Activated T-helper 2 cell treated with anti-CD3 and anti-CD28 coated beads, Interferon-gamma antibody, Interleukin-2, Interleukin-4, amounts not matched to agents 10 μg/mL and 5 μg/mL and 100 μg/mL, durations not matched to agents 14 hours and 24 hours and 36 hours (primary cell): ENCODE measurements at places on chromosomes 2 and 18.

- DNase-seq, result no peak
Observed at GRCh38 chr2:203759690-203760365, 53.4 kb downstream of the CD28 start.

- no peak for DNase-seq
Observed at GRCh38 chr2:231413921-231414476, 18.5 kb downstream of the B3GNT7 start.

DNA sequence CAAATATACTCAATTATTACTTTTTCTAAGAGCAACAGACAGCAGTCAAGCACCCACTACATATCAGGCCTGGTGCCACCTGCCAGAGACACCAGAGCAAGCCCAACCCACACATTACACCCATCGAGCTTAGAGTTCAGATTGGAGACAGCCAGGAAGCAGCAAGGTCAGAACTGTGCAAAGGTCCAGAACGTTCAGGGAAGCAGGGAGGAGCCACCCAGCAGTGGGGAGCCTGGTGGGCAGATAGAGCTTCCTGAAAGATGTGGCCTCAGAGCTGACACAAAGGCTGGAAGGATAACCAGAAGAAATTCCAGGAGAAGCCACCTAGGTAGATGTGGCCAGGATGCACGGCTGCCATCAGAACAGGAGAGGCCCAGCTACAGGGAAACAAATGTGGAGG lies 440.5 kb upstream of the ID2 start:
- no peak for DNase-seq

GRCh38 chr2:140349695-140350094 lies 1569.5 kb upstream of the NXPH2 start:
- no peak for DNase-seq

GRCh38 chr18:23536204-23536603 lies 32.9 kb downstream of the RMC1 start:
- no peak for DNase-seq

GRCh38 chr2:23029111-23029510 lies 355.9 kb upstream of the KLHL29 start:
- DNase-seq, result no peak

DNA sequence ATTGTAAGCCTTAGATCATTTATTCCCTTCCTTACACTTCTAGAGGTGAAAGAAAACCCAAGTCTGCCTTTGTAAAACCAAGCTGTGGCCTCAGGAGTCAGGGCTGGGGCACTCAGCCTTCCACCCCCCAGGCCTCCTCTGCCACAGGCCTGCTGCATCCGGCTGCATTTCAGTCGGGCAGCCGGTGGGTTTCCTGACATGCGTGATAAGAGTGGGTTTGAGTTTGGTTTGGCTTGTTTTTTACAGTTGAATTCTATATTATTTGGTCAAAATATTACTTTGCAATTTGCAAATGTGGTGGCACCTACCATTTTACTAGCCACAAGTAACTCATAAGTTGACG lies 42.4 kb downstream of the ADI1 start:
- DNase-seq, result no peak

GRCh38 chr2:43218702-43219382 lies 7.6 kb downstream of the ZFP36L2 start:
- DNase-seq, result peak; percentile 76

DNA sequence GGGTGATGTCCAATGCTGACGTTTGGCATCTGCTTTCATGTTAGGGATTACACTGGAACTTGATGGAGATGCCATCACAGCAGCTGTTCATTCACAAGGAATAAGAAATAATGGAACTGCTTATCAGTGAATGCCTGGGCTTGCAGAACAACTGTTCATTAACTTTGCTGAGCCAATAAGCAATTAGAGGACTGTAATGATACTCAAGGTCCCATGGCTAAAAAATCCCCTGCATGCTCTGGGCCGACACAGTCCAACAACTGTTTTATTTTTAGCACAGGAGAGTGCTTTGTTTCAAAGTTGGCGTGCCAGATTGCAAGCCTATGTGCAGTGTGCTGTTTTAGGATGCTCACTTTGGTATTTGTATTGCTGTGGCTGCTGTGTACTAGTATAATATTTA lies 408.0 kb upstream of the RGPD4 start:
- no peak for DNase-seq

DNA sequence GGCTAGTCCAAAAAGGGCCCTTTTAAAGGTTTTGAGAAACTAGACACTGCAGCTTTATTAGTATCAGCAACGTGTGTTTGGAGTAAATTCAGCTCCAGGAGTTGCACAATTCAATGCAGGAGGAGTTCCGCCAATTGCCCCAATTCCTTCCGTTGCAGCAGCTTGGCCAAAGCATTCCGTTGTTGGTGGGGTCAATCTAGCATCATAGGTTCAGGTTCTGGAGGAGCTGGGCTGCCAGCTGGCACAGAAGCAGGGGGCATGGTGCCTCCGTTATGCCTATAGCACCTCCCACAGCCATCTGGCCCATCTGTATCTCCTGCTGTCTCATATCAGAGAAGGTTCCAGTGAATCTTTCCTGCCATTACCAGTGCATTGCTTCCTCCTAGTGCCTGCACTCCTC lies 55.4 kb downstream of the REL start:
- DNase-seq, result no peak

- DNase-seq, result no peak
Observed at GRCh38 chr2:101736233-101736632, 38.7 kb downstream of the MAP4K4 start.

- no peak for DNase-seq
Observed at GRCh38 chr18:31983020-31983419, 35.6 kb upstream of the RNF125 start.

DNA sequence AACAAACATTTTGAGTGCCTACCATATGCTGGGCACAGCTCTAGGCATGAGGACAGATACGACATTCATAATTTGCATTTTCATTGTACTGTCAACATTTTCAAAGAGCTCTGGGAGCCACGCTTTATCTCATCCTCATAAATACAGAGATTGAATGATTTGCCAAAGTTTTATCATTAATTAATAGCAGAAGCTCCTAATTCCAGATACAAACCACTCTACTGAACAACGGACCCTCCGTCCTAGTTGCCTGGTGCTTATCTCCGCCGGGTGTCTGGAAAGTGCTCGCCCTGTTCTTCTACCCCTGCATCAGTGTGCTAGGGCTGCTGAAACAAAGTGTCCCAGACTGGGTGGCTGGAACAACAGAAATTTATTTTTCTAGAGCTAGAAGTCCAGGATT lies 23.8 kb downstream of the SERTAD2 start:
- no peak for DNase-seq

DNA sequence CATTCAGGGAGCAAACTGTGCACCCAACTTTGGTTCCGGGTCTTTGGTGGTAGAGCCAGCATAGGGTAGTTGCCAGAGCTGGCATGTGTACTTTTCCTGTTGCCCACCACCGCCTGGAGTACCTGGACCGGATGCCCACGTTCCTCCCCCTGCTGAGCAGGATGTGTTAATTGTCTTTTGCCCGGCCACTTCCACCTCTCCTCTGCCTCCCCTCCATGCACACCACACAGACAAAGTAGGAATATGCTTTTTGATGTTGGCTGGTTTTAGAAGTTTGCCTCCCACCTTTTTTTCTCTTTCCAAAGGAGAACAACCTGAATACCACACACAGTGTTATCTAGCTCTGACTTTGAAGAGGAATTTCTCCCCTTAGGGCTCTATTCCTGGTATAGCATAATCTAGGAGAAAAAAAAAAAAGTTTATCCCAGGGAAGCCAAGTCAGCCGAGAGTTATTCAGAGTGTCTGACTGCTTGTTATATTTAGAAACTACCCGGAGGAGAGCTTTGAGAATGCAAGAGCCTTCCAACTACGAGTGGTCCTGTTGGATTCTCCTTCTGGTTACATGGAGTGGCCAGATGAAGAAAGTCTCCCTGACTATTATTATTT lies 111.9 kb downstream of the SETBP1 start:
- no peak for DNase-seq

GRCh38 chr18:11078491-11078890 lies 70.9 kb downstream of the PIEZO2 start:
- DNase-seq, result no peak

GRCh38 chr2:72027426-72028161 lies 120.1 kb downstream of the CYP26B1 start:
- no peak for DNase-seq

- DNase-seq, result no peak
Observed at GRCh38 chr2:7744827-7745226, 827.6 kb downstream of the RNF144A start.

DNA sequence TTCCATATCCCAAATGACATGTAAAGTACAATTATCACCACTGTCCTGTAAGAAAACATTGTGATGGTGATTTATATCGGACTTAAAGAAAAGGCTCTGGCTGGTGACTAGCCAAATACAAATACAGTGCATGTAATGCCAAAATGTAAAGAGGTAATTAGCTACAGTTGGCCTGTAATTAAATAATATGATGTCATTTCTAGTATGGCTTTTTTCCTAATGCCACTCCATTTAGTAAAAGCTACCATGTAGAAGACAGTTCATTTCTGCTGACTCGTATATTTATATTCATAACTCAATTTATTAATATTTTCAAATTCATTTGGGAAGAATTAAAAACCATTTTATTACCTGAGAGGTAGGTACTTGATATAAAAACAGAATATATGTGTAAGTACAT lies 815.7 kb downstream of the ERBB4 start:
- no peak for DNase-seq

DNA sequence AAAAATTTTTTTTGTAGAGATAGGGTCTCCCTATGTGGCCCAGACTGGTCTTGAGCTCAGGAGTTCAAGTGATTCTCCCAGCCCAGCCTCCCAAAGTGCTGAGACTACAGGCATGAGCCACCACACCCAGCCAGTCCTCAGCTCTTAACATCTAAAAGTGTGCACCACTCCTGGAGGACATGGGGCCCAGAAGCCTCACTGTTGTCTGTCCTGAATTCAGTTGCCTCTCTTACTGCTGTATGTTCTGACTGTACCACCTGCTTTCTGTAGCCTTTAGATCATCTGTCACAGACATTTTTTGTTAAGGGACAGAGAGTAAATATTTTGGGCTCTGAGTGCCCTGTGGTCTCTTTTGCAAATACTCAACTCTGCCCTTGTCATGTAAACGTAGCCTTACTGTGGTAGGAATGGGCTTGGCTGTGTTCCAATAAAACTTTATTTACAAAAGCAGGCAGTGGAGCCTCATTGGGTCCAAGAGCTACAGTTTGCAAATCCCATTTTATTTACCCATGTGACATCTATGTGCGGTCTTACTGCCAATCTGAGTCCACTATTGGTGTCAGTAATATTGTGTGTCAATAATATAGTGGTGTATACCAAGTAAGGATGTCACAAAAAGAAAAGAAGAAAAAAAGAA lies 38.1 kb downstream of the TMEM37 start:
- no peak for DNase-seq

DNA sequence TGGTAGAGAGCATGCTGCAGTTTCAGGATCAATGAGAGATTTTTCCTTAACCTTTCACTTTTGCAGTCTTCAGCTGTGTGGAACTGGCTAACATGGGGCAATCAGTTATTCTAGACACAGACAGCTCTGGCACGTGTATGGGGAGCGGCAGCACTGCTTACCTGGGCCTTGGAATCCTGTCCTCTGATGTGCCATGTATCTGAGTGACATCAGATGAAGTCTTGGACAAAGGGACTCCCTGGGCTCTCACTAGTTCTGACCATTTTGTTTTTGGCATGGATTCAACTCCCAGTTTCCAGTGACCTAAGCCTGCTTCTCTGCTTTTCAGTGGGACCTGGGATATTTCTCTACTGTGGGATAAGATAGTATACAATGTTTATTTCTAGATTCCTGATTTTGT lies 54.3 kb downstream of the RNF144A start:
- DNase-seq, result no peak

DNA sequence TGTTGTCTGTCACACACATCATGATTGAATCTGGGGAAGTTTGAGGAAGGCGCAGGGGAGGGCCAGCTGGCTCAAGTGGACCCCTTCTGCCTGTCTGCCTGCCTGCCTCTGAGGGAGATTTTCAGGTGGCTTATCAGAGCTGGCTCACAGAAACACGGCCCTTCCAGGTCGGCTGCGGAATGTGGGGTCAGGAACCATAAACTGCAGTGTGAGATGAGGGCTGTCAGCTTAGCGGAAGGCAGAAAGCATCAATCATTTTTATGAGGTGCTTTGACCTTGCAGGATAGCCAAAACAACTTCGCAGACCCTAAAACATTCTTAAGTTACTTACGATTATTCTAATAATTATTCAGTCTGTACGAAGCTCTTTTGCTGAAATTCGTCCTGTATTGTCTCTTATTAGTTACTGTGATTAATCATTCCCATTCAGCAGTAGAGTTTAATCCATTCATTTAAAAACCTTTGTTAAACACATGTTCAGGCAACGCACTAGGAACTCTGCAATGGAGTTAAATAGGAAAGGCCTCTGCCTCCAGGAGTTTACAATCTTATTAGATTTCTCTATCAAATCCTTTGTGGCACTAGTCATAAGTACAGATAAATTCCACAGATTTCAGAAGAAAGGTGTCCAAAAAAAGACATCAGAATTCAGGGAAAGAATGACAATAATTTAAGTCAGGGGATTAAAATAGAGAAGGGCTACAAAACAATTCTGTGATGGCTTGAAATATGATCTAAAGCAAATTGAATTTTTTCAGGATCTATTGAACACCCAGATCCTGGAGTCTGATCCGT lies 371.6 kb downstream of the HRH4 start:
- DNase-seq, result no peak

DNA sequence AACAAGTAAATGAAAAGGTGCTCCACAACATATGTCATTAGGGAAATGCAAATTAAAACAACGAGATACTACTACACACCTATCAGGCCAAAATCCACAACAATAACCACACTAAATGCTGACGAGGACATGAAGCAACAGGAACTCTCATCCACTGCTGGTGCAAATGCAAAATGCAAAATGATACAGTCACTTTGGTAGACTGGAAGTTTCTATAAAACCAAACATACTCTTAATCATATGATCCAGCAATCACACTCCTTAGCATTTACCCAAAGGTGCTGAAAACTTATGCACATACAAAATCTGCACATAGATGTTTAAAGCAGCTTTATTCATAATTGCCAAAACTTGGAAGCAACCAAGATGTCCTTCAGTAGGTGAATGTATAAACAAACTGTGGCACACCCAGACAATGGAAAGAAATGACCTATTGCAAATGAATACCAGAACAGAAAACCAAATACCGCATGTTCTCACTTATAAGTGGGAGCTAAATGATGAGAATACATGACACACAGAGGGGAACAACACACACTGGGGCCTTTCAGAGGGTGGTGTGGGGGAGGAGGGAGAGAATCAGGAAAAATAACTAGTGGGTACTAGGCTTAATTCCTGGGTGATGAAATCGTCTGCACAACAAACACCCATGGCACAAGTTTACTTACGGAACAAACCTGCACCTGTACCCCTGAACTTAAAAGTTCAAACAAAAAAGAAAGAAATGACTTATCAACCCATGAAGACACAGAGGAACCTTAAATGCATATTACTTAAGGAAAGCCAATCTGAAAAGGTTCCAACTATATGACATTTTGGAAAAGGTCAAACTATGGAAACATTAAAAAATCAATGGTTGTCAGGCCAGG lies 80.4 kb downstream of the ASXL2 start:
- DNase-seq, result no peak

DNA sequence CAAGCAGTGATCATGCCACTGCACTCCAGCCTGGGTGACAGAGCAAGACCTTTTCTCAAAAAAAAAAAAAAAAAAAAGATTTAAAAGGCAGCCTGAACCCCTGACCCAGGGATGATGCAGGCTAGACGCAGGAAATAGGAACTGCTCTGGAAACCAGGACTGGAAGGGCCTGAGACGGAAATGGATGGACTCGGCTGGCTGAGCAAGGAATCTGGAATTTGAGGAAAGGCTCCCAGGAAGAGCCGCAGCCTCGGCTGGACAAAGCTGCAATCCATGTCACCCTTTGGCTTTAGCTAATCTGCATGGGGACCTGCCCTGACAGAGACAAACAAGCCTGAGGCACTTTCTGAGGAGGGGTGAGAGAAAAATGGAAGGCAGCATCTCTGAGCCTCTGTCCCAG lies 55.0 kb upstream of the DAPL1 start:
- DNase-seq, result no peak
